ENCODE measurements at places on chromosomes 7 and 10.
A peak's percentile ranks its signal among the peaks of the same experiment; 100 is the strongest.

GRCh38 chr10:87849001-87849400 lies 14.3 kb downstream of the KLLN start:
- DNase-seq, result no peak

DNA sequence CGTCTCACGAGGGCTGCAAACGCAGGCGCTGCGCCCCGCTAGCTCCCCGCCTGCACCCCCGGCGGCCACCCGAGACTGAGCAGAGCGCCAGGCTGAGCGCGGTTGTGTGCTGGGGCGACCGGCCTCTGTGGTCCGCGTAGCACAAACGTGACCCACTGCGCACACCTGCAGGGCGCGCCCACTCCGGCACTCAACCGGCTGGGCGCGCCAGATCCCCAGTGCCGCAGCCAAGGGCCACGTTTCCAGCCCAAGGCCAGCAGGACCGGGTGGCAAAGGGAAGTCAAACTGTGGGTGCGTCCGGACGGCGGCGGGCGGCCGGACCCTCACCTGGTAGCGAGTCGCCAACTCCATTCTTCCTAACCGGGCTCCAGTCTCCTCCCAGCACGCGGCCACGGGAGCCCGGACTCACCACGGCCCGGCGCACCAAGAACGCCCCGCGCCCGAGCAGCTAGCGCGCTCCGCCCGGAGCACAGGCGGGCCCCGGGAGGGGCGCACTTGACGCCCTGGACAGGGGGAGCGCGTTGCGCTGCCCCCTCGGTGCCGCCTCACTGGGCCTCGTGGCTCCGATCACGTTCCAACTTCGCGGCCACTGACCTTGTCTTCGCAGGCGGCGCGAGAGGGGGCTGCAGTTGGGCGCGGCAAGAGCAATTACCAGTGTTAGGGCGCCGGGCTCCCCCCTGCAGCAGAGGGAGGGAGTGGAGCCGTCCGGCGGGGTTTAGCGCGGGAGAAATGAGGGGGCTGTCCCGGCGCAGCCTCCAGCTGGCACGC lies at the start of gene CDCA7L:
Gene CDCA7L (minus strand): TSS at position 446 of the 768 bp plus-strand sequence. CDS start 95 bp downstream, at position 351.
- peak; percentile 4 for DNase-seq

GRCh38 chr7:30595436-30596013 lies 847 bp downstream of the GARS1 start:
- no peak for DNase-seq

DNA sequence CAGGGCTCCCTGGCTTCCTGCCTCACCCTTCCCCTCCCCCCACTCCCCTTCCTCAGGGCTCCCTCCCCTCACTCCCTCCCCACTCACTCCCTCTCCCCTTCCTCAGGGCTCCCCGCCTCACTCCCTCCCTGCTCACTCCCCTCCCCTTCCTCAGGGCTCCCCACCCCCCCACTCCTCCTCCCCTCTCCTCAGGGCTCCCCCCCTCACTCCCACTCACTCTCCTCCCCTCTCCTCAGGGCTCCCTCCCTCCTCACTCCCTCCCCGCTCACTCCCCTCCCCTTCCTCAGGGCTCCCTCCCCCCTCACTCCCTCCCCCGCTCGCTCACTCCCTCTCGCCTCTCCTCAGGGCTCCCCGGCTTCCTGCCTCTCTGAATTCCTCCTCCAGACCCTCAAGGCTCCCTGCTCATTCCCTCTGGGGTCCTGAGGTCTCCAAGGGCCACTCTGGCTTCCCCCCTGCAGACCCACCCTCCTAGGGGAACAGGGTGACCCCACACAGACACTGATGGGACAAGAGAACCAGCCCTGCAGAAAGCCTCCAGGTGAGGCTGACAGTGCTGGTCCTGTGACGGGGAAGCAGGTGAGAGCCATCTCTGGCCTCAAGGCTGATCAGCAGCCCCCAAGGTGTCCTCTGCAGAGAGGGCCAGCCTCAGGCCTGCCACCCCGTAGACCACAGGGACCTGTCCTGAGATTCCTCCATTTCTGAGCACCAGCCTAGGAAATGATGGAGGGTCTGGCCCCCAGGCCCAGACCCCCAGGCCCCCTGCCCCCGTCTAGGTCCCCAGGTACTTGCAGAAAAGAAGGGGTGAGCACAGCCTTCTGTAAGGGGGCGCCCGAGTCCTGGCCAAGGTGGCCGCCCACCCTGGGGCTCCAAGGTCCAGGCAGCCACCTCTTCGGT lies 47.2 kb downstream of the PWWP2B start:
- DNase-seq, result no peak

- no peak for DNase-seq
Observed at GRCh38 chr7:131683536-131684125, 127.2 kb upstream of the PODXL start.
